ENCODE measurements at places on chromosomes 7 and 10.

DNA sequence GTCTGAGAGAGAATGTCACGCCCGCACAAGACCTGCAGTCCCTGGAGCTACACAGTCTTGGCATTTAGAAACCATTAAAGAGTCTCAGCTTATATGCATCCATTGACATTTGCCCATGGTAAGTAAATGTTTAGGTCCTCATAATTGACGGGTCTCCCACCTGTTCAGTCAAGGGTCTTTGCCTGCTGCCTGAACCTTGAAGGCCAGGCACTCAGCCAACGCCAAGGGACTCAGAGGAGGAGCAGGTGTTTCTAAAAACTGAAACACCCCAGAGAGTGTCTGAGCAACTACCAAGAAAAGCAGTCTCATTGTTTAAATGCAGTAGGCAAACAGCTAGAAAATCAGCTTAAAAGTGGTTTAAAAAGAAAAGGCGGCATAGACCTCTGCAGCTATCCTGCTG lies 264.7 kb upstream of the AKR1E2 start:
- H3K27me3 ChIP-seq, result peaks cover 4% of the 10 kb centered on the region
- H3K4me3 ChIP-seq, result no peak overlapping the region
- H3K36me3 ChIP-seq, result no peaks in the 10 kb centered on the region
- H3K4me1 ChIP-seq, result no peaks in the 10 kb centered on the region

GRCh38 chr10:60377042-60377352 lies 12.7 kb downstream of the ANK3 start:
- no peak overlapping the region for H3K27ac ChIP-seq
- no peaks in the 10 kb centered on the region for H3K27me3 ChIP-seq
- DNase-seq, result no peak
- H3K36me3 ChIP-seq, result no peaks in the 10 kb centered on the region

DNA sequence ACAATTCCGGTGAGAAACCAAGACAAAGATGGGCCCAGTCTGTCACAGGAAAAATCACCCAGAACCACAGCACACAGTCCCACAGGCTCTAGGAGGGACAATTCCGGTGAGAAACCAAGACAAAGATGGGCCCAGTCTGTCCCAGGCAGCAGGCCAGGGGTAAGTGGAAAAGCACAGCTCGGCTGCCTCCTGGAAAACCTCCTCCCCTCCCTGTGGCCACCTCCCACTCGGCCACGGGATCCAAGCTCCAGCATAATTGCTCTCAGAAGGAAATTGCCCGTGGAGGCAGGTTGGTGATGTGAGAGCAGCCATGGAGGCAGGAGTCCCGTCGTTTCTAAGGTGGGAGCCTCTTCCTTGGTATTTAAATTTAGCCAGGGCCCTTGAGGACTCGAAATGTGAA lies 95.7 kb downstream of the PLXNA4 start:
- no peak overlapping the region for H3K4me3 ChIP-seq
- H3K27me3 ChIP-seq, result no peaks in the 10 kb centered on the region
- H3K4me1 ChIP-seq, result peaks cover 16% of the 10 kb centered on the region
- no peak for DNase-seq
- H3K27ac ChIP-seq, result no peak overlapping the region

GRCh38 chr10:34192646-34193045 lies 622.5 kb downstream of the PARD3 start:
- H3K27ac ChIP-seq, result no peak overlapping the region
- no peaks in the 10 kb centered on the region for H3K4me1 ChIP-seq
- no peak for DNase-seq

- H3K27ac ChIP-seq, result no peak overlapping the region
- H3K27me3 ChIP-seq, result no peaks in the 10 kb centered on the region
- no peak overlapping the region for H3K4me3 ChIP-seq
- no peak for DNase-seq
- H3K36me3 ChIP-seq, result no peaks in the 10 kb centered on the region
- no peaks in the 10 kb centered on the region for H3K4me1 ChIP-seq
Measured at GRCh38 chr7:33940503-33940902, 35.2 kb downstream of the BMPER start.

DNA sequence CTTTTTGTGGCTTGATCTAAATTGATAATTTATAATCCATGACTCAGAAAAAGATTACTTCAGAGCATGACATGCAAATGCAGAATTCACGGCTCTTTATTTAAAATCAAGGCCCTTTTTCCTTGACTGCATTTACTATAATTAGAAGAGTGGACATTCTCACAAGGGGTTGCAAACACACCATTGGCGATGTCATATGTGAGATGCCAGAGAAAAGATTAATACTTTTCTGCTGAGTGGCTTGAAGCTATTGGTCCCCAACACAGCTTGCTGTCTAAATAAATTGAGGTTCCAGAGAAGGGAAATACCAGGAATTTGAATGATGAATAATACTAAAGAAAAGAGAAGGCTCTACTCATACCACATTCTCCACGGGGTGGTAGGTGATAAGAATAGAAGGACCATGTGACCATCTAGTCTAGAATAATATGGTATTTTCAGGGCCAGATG lies 78.7 kb upstream of the ARID5B start:
- H3K27ac ChIP-seq, result no peak overlapping the region
- no peaks in the 10 kb centered on the region for H3K4me1 ChIP-seq
- no peak overlapping the region for H3K4me3 ChIP-seq
- no peaks in the 10 kb centered on the region for H3K36me3 ChIP-seq

- peaks cover 17% of the 10 kb centered on the region for H3K4me1 ChIP-seq
- H3K27ac ChIP-seq, result no peak overlapping the region
- H3K27me3 ChIP-seq, result no peaks in the 10 kb centered on the region
- H3K36me3 ChIP-seq, result peaks cover 16% of the 10 kb centered on the region
- no peak for DNase-seq
Measured at GRCh38 chr7:149595541-149595940, 97.9 kb upstream of the ZNF746 start.

- DNase-seq, result no peak
- no peaks in the 10 kb centered on the region for H3K27me3 ChIP-seq
- H3K4me1 ChIP-seq, result peaks cover 48% of the 10 kb centered on the region
- no peak overlapping the region for H3K27ac ChIP-seq
- H3K4me3 ChIP-seq, result no peak overlapping the region
Measured at GRCh38 chr7:32501522-32501921, 6.2 kb downstream of the AVL9 start.

GRCh38 chr10:49458869-49459268 lies 63.0 kb upstream of the DRGX start:
- H3K27me3 ChIP-seq, result no peaks in the 10 kb centered on the region
- H3K4me3 ChIP-seq, result no peak overlapping the region
- H3K36me3 ChIP-seq, result peaks cover 7% of the 10 kb centered on the region
- no peak for DNase-seq

GRCh38 chr7:44294325-44295069 lies 30.9 kb downstream of the CAMK2B start:
- H3K4me3 ChIP-seq, result no peak overlapping the region
- no peak overlapping the region for H3K27ac ChIP-seq
- DNase-seq, result no peak
- peaks cover 5% of the 10 kb centered on the region for H3K27me3 ChIP-seq

GRCh38 chr10:7478727-7479457 lies 68.1 kb upstream of the SFMBT2 start:
- H3K36me3 ChIP-seq, result no peaks in the 10 kb centered on the region
- DNase-seq, result no peak
- H3K4me3 ChIP-seq, result no peak overlapping the region

DNA sequence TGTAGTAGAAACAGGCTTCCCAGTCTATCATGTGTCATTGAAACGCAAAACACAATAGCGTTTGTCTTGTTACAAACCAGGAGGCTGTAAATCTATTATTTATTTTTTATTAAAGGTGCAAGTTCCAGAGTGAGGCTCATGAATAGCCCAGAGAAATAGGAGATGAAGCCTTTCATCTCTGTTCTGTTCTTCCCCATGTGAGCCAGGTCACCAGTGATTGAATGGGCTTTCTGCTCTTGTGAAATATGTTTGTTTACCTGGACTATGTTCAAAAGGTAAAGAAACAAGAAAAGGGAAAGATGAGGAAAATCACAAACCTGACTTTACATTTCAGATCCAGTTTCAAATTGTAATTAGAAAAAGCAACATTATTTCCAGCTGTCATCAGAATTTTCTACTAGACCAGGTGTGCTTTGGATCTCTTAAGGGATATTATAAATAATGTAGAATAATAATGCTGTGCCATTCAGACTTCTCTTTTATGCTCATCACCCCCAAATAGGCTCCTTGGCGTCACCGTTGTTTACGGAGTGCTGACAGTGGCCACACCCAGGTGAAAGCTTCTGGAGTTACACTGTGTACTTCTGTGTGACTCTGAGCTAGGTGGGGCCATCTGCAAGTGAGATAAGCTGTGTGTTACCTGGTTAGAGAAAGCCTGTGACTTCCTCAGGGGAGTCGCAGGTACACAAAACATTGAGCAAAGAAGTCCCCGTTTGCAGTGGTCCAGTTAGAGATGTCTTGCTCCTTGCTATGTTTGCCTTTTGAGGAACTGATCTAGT lies 274.9 kb downstream of the SDK1 start:
- no peak overlapping the region for H3K27ac ChIP-seq
- no peaks in the 10 kb centered on the region for H3K27me3 ChIP-seq
- H3K4me1 ChIP-seq, result no peaks in the 10 kb centered on the region
- DNase-seq, result no peak

DNA sequence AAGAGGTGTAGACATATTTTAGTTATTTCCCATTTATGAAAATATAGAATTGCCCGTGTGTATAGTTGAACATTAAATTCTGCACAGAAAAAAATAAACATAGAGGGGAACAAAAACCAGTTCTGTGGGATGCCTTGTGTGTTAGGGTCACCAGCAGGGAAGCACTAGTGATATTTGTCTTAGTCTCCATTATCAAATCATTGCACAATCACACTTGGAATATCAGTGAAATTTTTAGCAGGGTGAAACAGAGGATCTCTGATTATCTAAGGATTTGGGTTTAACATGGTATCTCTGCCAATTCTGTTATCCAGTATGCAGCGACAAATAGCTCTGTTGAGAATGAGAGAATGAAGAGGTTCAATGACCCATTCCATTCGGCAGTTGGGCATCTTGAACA lies 496.0 kb upstream of the POM121L12 start:
- no peak overlapping the region for H3K27ac ChIP-seq
- no peaks in the 10 kb centered on the region for H3K27me3 ChIP-seq
- no peaks in the 10 kb centered on the region for H3K4me1 ChIP-seq
- no peak overlapping the region for H3K4me3 ChIP-seq

DNA sequence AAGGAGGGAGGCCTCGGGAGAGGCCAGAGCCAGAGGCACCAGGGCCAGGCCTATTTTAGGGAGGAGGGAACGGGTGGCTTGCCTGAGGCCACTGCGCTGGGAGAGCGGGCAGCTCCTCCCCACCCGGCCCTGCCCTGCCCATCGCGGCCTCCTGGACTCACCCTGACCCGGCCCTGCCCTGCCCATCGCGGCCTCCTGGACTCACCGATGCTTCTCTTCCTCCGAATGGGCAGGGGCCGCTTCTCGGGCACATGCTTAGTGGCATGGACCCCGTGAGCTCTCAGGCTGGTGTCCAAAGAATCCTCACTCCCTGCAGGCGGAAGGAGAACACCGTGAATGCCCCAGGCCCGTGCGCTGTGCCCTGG lies 7.5 kb downstream of the PDGFA start:
- no peak for DNase-seq
- no peak overlapping the region for H3K4me3 ChIP-seq
- H3K4me1 ChIP-seq, result no peaks in the 10 kb centered on the region

- peaks cover 9% of the 10 kb centered on the region for H3K36me3 ChIP-seq
- no peaks in the 10 kb centered on the region for H3K27me3 ChIP-seq
Measured at GRCh38 chr7:139574618-139575337, 51.3 kb downstream of the CLEC2L start.

DNA sequence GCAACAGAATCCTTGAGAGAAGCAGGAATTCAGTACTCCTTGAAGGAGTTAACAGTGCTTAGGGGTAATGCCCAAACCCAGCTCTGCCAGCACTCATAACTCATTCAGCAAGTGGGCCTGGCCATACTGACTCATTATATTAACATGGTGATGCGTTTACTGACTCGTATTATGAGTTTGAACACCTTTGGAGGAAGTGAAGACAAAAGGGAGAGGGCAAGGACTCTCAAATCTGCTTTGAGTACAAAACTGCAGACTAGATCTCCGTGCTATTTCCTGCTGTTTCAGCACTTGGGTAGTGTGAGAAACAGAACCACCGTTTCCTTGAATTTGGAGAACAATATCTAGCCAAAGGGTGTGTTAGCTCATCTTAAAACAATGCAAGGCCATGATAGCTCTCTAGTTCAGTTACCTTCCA lies 30.8 kb downstream of the SLC16A9 start:
- no peaks in the 10 kb centered on the region for H3K27me3 ChIP-seq
- H3K36me3 ChIP-seq, result no peaks in the 10 kb centered on the region
- H3K4me3 ChIP-seq, result no peak overlapping the region

DNA sequence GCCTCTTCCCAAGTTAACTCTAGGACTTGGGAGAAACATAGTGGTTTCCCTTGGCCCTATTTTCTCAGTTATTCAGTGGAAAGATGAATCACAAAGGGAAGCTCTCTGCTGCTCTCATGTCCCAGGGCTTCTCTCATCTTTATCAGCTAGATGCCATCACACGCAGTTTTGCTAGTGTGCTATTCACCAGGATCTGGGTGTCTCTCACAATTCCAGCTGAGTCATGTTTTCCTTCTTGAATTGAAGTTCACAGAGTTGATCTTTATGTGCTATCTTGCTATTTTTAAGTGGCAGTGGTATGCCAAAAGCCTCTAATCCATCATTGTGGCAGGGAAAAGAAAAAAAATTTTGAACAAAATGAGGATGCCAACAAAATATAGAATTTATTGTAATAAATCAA lies 101.3 kb downstream of the TWIST1 start:
- no peak overlapping the region for H3K27ac ChIP-seq
- H3K36me3 ChIP-seq, result no peaks in the 10 kb centered on the region
- H3K4me1 ChIP-seq, result no peaks in the 10 kb centered on the region
- H3K4me3 ChIP-seq, result no peak overlapping the region
- H3K27me3 ChIP-seq, result no peaks in the 10 kb centered on the region

- no peak overlapping the region for H3K4me3 ChIP-seq
- no peaks in the 10 kb centered on the region for H3K36me3 ChIP-seq
- H3K4me1 ChIP-seq, result no peaks in the 10 kb centered on the region
- H3K27ac ChIP-seq, result no peak overlapping the region
- DNase-seq, result no peak
Measured at GRCh38 chr7:145398758-145399157, 562.9 kb upstream of the TPK1 start.

DNA sequence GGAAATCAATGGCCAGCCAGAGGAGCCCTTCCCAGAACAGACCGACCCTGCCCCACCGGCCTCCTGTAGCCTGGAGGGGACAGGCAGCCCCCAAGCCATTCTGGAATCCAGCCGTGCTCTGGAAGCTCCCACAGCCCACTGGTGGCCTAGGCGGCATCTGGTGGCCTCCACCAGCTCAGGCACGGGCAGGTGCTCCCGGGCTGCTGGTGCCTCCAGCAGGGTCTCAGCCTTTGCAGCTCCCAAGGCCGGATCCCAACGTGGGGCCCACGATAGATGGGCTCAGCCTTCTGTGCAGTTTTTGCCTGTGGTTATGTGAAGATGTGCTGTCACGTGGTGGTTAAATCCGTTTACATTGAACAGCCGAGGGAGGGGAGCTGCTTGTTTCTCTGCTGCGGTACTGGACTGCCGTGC lies 44.4 kb downstream of the JAKMIP3 start:
- no peaks in the 10 kb centered on the region for H3K36me3 ChIP-seq
- H3K27me3 ChIP-seq, result no peaks in the 10 kb centered on the region
- no peak overlapping the region for H3K4me3 ChIP-seq
- H3K4me1 ChIP-seq, result no peaks in the 10 kb centered on the region
